Activated T-helper 1 cell treated with anti-CD3 and anti-CD28 coated beads, Interleukin-2, amount 50 U/mL, for 16 hours (primary cell): ENCODE measurements at places on chromosomes 16 and 17.

GRCh38 chr17:78118801-78119241 lies 9.7 kb downstream of the TMC6 start:
- no peak for DNase-seq

- peak; percentile 73 for DNase-seq
Observed at GRCh38 chr16:67184995-67185650, 1.4 kb upstream of the MATCAP1 start.

GRCh38 chr16:73209190-73209589 lies 161.3 kb upstream of the ZFHX3 start:
- DNase-seq: no peak

DNA sequence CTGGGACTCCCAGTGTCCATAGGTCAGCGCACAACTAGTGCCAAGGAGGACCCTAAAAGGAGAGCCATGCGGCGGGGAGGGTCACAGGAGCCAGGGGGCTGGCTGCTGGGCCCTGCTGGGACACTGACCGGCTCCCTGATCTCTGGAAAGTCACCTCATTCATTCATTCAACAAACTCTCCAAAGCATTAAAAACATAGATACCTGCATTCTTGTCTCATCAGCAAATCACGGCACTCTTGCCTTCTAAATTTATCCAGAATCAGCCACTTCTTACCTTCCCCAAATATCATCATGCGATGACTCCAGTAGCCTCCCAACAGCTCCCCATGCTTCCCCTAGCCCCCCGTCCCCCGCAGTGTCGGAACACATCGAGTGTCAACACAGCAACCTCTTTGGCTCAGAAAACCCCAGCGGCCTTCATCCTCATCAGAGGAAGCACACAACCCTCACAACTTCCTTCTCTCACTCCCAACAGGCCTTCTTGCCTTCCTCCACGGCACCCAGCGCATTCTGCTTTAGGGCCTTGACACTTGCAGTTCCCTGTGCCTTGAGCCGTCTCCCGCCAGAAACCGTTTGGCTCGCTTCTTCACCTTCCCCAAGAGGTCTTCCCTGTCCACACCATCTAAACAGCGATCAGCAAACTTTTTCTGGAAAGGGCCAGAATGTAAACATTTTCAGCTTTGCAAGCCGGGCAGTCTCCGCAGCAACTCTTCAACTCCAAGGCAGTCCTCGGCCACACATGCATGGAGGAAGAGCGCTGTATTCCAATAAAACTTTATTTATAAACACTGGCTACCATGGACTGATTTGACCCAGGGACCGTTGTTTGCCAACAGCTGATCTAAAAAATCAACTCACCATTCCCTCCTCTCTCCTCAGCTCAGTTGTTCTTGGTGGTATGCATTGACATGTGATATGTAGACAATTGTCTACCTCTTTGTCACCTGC lies 119.5 kb upstream of the TNRC6C start:
- no peak for DNase-seq

GRCh38 chr17:38349097-38349730 lies 2.4 kb upstream of the SOCS7 start:
- DNase-seq: peak; percentile 67

DNA sequence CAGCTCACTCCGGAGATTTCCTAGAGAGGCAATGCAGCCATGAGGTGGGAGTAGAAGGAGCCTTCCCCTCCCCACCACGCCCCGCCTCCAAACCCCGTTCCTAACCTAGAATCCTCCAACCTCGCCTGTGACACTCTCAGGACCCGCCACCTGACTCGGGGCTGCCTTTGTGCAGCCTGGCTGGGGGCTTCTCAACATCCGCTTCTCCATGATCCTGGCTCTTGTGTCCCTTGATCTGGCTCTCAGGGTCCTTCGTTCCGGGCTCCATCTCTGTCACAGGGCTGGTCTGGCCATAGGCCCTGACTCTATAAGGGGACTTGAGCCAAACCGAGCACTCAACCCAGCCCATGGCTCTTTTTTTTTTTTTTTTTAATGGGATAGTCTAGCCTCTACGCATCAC lies 24.3 kb downstream of the CDRT15 start:
- no peak for DNase-seq

DNA sequence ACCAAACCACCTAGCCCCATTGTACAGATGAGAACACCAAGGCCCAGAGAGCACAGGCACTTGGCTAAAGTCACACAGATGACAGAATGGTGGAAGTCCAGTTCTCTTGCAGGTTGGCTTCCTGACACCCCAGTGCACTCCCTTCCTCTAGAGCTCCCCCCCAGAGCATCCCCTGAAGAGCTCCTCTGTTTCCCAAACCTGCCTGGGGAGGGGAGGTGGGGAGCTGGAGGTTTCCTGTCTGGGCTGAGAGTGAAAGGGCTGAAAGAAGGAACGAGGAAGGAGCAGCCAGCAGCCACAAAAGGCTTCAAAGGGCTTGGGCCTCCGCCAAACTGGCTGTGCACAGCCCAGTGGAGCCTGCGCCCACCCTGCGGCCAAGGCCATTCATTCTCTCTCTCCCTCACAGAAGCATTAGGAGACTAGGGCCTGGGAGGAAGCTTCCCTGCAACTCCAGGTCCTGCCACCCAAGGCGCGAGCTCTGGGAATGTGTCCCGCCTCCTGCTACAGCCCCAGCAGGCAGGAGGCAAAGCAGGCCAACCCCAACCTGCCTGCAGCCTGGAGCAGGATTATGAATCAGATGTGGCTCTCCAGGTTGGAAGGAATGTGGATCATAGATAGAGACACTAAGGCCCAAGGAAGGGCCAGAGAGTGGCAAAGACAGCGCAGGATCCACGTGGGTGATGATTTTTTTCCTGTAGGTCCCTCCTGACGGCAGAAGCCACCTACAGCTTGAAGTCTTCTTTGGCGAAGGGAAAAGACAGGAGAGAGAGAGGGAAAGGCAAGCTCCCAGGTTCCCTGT lies 913 bp downstream of the SLC13A5 start:
- DNase-seq: no peak

DNA sequence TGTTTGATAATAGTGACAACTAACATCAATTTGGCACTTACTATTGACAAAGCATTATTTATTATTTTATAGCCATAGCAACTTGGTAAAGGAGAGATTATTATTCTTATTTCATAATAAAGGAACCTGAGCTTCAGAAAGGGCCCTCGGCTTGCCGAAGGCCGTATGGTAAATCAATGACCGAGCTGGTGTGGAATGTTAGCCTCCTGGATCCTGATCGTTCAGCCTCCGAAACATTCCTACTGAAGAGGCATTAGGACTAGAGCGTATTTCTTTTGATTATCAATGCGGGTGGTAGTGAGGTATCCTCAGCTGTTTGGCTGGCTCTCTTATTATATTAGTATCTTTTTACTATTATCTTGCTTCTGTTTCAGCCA lies 199.3 kb upstream of the TBX2 start:
- no peak for DNase-seq

- DNase-seq: no peak
Observed at GRCh38 chr17:38350035-38350434, 1.6 kb upstream of the SOCS7 start.

- DNase-seq: no peak
Observed at GRCh38 chr17:33266611-33267010, 26.5 kb downstream of the ASIC2 start.

GRCh38 chr16:31498493-31498892 lies 9.7 kb downstream of the RUSF1 start:
- DNase-seq: no peak

DNA sequence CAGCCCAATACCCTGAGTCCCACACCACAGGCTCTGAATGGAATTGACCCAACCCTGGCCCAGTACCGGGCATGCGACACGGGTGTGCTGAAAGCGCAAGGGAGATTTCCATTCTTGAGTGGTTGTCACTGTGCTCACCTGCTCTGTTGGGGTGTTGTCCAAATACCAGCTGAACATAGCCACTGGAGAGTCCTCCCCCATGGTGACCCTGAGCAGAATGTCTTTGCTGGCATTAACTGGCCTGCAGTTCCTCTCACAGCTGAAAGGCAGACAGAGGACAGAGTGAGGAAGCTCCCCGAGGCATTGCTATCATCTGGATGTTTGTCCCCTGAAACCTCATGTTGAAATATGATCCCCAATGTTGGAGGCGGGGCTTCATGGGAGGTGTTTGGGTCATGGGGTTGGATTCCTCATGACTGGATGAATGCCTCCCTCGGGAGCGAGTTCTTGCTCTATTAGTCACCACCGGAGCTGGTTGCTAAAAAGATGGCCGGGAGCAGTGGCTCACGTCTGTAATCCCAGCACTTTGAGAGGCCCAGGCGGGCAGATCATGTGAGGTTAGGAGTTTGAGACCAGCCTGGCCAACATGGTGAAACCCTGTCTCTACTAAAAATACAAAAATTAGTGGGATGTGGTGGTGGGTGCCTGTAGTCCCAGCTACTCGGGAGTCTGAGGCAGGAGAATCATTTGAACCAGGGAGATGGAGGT lies 57.3 kb upstream of the BCO1 start:
- DNase-seq: no peak

GRCh38 chr16:53734908-53735307 lies 31.0 kb downstream of the FTO start:
- DNase-seq: no peak

DNA sequence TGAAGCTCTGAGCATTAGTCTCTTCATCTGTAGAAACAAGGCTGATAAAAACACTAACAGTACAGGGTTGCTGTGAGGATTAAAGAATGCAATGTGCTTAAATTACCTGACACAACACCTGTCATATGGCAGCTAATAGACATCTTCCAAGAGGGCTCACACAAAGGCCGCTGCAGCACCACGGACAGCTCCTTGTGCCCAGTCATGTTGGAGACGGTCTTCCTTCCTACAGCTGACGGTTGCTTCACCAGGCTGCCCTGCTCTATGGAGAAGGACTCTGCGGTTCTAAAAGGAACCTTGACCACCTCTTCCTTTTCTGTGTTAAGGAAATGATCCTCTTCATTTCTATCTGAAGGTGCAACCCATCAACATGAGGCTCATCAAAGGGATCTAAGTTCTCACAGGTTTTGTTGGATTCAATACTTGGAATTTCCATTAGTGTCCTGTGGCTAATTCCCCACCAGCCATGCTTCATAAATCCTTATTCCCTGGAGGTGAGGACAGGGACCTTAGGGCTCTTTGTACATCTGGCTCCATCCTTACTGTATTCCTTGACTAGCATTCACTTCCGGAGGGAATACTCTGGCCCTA lies 138.9 kb upstream of the CES5A start:
- no peak for DNase-seq

DNA sequence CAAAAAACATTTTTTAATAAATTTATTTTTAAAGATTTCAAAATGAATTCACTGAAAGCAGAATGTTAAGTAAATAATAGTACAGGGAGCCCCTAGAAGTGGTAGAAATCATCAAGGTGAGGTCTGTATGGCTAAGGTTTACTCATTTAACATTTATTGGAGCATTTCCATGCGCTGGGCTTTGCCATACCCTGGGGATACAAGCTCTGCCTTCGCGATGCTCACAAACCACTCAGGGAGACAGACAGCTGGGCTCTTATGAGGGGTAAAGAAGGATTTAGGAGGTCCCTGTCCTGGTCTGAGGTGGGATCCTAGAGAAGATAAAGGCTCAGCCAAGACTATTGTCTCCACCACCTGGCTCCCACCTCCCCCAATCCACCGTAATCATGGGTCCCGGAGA lies 11.3 kb upstream of the LPCAT2 start:
- no peak for DNase-seq

- no peak for DNase-seq
Observed at GRCh38 chr16:59993101-59993500, 1259.0 kb upstream of the GOT2 start.

- DNase-seq: no peak
Observed at GRCh38 chr17:79176792-79177601, 102.4 kb downstream of the ENGASE start.

- no peak for DNase-seq
Observed at GRCh38 chr16:29645694-29646187, 17.3 kb upstream of the SPN start.

- no peak for DNase-seq
Observed at GRCh38 chr16:65118871-65119270, 3.0 kb downstream of the CDH11 start.

DNA sequence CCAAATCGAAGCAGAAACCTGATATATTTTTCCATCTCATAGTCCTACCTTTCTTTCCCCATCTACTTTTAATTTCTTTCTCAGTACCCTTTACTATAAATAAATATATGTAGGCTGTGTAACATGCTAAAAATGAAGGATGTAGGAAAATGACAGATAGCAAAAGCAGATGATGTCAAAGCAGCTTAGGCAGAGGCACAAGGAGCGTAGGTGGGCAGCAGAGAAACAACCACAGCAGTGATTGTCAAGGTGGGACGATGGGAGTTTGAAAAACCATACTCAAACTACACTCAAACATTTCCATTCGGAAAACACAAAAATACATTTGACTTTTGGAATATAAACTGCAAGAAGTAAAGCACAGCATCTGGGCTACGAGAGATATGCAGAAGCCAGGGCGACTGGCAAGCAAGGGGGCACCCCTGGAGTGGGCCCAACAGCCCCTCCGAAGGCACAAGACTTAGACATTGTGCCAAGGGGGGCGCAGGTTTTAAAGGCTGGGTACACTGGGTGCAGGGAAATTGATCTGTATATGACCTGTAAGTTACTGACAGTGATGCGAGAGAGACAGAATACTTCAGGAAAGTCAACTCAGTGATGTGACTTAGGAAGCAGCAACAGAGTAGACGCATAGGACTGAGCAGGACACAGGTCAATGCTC lies 31.1 kb downstream of the SNN start:
- no peak for DNase-seq

DNA sequence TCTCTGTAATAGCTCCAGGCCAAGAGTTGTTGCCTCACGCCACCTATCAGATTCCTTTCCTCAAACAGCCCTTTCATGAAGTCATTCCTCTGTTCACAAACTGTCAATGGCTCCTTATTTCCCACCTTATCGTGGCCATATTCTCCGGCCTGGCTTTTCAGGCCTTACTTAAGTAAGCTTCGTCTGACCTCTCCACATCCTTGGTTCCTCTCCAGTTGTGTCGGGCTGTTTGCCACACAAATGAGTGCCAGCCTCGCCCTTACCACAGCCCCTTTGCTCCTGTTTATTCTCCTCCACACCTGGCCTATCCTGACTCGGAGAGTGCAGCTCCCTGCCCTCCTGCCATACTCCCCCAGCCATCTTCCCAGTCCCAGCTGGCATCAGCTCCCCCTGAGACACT lies 2.0 kb downstream of the TP53I13 start:
- DNase-seq: no peak

GRCh38 chr16:3924763-3925162 lies 44.2 kb upstream of the CREBBP start:
- DNase-seq: no peak
